T-helper 1 cell (primary cell): ENCODE measurements at places on chromosomes 16 and 17.

GRCh38 chr16:65728167-65728566 lies 606.3 kb upstream of the CDH11 start:
- DNase-seq = no peak

DNA sequence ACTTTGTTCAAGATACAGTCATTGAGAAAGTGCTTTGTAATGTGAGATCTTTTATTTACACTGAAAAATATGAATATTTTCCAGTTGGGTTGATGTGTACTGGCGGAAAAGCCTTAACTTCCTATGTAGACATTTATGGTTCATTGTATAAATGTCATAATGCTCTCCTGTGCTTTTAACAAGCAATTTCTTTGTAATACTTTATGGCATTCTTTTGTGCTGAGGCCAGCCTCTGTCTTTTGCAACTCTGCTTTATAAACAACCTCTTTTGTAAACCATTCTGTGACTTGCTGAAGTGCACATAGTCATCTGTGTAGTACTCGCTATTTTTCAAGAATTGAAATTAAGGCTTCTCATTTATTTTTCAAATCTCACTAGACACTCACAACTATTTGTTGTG lies 291.2 kb downstream of the CDH11 start:
- DNase-seq = no peak

DNA sequence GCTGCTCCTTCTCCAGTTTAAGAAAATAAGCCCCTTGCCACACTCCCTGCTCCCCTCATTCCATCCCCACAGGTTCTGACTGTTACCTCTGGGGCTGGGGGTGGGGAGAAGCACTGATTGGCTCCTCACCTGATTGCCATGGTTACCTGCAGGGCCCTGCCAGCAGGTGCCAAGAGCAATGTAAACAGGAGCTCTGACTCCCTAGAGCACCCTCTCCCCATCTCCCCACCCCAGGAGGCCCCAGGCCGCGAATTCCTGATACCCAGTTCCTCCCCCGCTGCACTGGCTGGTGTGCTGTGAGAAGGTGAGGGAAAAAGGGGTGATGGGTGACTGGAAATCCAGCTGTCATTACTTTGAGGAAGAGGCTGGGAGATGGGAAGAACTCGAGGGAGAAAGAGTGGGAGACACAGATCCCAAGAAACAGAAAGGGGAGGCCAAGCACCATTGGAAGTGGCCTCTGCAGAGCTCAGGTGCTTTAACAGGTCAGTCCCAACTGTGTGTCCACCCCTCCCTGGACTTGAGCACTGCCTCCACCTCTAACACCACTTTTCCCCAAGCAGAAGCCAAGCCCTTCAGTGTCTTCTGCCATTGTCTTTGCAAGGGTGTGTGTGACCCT lies 4.5 kb downstream of the PCGF2 start:
- DNase-seq = no peak

DNA sequence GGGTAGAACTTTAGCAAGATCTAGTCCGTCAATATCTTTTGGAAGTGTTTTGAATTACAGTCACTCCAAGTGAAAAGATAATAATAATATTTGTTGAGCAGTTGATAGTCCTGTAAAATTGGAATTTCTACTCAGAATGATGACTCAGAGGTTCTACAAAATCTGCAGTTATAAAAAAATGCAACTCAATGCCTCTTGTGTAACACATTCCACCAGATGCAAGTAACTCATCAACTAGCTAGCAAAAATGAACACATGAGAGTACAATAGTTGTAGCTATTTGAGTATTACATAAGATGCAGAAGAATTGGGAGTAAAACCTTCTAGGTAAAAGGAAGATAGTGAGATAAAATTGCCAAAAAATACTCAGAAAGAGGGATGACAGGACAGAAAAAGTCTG lies 177.2 kb downstream of the CDH8 start:
- DNase-seq = no peak

DNA sequence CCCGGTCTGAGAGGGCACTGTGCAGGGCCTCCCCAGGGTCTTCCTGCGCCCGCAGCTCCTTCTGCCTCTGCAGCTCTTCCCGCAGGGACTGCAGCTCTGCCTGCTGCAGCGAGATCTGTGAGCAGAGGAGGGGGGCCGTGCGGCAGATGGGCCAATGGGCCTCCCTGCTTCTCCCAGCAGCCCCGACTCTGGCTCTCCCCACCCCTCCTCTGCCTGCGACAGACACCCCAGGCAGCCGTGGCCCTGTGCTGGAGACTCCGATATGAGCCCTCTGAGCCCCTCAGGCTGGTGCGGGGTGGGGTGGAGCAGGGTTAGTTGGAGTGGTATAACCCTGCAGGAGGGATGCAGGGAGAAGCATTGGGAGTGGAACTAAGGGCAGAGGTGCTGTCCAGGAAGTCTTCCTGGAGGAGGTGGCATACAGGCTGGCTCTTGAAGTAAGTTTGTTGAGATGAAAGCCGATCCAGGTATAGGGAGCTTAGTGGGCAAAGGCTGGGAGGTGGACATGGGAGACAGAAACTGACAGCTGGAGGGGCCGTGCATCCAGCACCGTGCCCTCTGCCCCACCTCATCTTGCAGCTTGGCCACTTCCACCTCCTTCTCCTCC lies 5.0 kb downstream of the THOC6 start:
- DNase-seq = no peak

GRCh38 chr17:39676198-39676819 lies 8.1 kb downstream of the PNMT start:
- DNase-seq = no peak

- DNase-seq = no peak
These were observed 210.3 kb downstream of the CNTNAP4 start for GRCh38 chr16:76487411-76488064.

DNA sequence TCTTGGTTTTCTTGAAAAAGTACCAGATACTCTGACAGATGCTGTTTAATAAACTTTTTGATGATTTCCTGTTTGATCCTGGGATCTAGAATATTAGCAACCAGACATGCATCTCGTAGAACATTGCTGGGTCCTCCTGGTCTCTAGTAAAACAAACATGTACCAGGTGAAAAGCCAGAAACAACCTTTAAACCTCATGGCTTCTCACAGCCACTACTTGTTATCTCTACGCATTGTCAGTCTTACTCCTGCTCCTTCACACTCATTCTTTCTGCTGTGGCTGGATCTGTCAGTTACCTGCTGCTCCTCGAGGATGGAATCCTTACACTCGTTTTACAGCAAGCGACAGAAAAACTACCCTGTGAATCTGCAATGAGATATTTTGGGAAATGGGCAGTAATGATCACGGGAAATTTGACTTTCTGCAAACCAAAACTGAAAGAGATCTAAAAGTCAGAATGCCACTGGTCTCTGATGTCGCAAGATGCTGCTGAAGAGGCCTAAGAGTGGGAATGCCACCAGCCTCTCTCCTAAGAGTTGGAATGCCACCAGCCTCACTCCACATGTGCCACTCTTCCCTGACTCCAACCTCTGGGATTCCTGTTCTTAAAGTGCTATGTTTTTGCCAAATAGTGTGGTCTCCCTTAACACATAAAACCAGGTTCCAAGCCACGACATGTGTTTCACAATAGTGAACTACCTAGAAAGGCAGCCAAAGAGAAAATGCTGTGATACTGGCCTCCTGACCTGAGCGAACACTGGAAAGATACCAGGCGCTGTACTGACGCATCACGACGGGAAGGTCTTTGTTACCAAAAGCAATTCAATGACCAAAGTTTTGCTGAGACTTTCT lies 86.3 kb downstream of the VPS53 start:
- DNase-seq = no peak

GRCh38 chr17:76005263-76006149 lies 4.9 kb downstream of the CDK3 start:
- peak; percentile 50 for DNase-seq

- peak; percentile 68 for DNase-seq
These were observed 13.7 kb downstream of the SYCE1L start for GRCh38 chr16:77212741-77213541.

GRCh38 chr17:43674394-43674793 lies 12.7 kb upstream of the MEOX1 start:
- DNase-seq = no peak

DNA sequence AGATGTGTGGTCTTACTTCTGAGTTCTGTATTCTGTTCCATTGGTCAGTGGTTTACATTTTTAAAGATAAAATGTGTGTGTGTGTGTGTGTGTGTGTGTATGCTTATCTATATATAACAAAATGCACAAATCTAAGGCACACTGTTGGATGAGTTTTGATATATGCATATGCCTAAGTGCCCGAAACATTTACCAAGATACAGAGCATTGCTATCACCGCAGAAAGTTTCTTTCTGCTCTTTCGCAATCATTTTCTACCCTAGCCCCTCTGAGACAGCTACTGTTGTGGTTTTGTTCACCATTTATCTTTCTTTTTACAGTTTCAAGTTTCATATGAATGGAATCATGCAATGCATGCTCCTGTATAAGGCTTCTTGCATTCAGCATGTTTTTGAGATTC lies 97.0 kb downstream of the MRTFB start:
- DNase-seq = no peak

GRCh38 chr17:77535435-77535834 lies 394.7 kb downstream of the SEC14L1 start:
- no peak for DNase-seq

DNA sequence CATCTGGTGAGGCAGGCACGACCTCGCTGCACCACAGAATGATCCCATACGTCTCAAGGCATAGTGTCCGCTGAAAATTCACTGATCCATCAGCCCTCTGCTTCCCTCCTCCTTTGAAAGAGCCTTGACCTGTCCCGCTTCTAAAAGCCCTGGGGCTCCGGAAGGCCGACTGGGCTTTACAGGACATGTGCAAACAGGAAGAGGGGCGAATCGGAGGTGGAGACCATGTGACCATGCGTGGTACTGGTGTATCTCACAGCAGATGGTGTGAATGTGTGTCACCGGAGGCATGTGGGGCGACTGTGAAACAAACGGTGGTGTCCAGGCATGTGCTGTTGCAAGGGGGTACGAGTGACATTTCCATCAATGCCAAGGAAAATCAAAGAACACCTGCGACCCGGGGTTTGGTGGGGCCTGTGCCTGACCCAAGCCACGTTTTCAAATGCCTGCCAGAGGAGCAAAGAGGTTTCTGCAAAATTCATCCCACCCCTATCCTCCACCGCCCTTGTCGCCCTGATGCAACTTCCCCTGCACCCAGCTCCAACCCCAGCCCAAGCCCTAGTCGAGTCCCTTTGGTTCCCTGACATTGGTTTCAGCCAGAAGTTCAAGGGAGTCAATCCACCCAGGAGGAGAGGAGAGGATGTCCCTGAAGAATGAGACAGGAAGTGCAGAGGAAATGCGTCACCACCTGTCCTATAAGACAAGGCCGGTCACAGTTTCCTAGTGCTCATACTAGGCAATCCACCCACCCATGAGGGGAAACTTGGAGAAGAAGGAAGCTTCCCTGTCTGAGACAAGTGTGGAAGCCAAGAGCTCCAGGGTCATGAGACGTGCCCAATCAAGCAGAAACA lies 5.9 kb upstream of the KCNJ18 start:
- DNase-seq = no peak

DNA sequence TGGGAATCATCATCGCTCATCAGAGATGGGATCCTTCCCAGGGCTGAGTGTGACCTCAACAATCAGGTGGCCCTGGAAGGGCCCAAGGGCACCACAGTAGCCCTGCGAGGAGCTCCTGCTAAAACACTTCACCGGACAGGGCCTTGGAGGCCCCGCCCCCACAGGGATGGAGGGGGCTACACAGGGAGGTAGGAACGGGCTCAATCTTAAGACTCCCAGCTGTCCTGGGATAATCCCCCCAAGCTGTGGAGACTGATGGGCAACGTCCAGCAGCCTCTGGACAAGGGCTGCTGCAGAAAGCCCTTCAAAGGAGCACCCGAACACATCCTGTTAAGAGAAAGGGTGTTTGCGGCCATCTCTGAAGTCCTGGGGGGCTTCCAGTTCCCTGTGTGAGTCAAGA lies 60.4 kb downstream of the ZNF423 start:
- no peak for DNase-seq

- no peak for DNase-seq
These were observed 635 bp upstream of the SP2 start for GRCh38 chr17:47895347-47895855.

GRCh38 chr17:39131616-39132015 lies 19.8 kb downstream of the PLXDC1 start:
- DNase-seq = no peak

DNA sequence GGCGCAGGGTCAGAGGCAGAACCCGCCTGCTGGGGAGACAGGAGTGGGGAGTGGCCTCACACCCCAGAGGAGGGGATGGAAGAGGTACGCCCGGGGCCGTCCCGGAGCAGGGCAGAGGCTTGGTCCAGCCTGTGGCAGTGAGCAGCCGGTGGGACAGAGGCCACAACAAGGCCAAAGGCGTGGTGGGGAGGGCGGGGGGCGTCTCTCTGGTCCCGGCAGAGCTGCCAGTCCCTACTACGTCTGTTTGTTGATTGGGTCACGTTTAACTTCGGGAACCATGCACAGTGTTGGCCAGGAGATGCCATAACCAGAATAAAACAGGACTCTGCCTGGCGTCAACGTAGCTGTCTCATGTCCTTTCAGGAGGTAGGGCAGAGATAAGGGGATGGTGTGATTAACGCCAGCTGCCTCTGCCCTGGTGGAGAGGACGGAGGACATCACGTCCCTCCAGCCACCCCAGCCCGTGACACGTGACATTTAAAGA lies 192.8 kb downstream of the BANP start:
- DNase-seq = no peak

- DNase-seq = peak; percentile 86
These were observed at the start of gene AKAP10 for GRCh38 chr17:19977293-19978208. Gene AKAP10 (minus strand): TSS chr17:19977828. CDS start chr17:19977679, 149 bp downstream.

DNA sequence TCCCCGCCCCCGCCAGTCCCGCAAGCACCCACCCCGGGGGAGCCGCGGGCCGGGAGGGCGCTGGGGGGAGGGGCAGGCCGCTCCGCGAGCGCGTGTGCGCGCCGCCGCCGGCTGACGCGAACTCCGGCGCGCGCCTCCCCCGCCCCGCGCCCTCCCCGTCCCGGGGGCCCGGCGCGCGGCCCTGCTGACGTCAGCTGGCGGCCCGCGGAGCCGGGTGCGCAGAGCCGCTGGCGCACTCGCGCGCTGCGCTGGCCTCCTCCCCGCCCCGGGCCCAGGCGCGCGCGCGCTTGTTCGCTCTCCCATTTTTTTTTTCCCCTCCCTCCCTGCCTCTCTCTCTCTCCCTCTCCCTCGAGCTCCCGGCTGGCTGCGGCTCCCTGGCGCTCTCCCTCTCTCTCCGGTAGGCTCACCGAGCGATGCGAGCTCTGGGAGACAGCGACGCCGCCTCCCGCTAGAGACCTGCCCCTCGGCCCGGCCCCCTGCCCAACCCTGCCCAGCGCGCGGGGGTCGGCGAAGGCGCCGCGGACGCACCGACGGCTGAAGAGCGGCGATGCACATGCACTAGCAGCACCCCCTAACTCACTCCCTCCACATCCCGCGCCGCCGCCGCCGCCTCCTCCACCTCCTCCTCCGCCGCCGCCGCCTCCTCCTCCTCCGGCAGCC lies at the start of gene GNAO1:
Gene GNAO1 (plus strand): TSS at position 334 of the 660 bp plus-strand sequence. CDS start 747 bp downstream, outside the sequence.
- peak; percentile 53 for DNase-seq

DNA sequence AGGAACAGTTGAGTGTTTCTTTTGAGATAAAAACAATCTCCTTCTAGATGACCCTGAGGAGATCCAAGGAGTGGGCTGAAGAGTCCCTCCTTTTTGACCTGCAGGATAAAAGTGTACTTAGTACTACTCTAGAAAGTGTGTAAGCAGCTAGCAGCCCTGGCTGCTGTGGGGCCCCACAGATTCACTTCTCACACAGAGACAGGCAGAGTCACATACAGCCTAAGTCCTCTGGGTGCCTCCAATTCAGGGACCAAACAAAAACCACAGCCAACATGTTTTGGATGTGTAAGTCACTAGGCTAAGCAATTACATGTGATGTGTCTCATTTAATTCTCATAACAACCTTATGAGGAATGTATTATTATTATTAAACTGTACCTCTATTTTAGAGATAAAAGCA lies 97.1 kb downstream of the TMEM100 start:
- peak; percentile 32 for DNase-seq
